Left forelimb (tissue), 1 donor: ENCODE measurements at places on chromosomes 13 and 19.

DNA sequence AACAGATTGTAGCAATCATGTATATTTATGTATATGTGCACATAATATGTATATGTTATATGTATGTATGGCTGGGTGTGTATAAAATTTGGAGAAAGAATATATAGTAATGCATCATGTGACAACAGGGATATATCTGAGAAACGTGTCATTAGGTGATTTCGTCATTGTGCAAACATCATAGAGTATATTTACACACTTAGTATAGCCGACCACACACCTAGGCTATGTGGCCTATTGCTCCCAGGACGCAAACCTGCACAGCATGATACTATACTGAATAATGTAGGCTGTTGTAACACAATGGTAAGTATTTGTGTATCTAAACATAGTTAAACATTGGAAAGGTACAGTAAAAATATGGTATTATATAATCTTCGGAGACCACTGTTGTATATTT, 43.8 kb downstream of the ESD start:
- no peak for DNase-seq

DNA sequence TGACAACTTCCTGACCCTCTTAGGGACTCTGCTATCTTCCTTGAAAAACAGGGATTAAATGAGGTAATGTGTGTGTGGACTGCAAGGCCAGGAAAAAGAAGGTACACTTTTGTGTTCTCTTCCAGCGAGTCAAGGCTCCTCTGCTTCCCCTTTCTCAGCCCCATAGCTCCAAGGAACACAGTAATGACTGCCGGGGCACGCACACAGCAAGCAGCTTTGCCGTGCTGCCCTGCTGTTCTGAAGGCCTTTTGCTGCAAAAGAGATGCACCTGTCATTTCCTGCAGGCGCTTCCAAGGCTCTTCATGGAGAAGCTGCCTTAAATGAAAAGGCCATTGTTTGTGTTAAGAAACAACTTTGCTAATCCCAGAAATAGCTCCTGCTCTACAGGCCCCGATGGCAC, 84.6 kb downstream of the CYSLTR2 start:
- no peak for DNase-seq

- DNase-seq: no peak
Measured at GRCh38 chr13:99875391-99875790, 96.2 kb downstream of the ZIC5 start.

DNA sequence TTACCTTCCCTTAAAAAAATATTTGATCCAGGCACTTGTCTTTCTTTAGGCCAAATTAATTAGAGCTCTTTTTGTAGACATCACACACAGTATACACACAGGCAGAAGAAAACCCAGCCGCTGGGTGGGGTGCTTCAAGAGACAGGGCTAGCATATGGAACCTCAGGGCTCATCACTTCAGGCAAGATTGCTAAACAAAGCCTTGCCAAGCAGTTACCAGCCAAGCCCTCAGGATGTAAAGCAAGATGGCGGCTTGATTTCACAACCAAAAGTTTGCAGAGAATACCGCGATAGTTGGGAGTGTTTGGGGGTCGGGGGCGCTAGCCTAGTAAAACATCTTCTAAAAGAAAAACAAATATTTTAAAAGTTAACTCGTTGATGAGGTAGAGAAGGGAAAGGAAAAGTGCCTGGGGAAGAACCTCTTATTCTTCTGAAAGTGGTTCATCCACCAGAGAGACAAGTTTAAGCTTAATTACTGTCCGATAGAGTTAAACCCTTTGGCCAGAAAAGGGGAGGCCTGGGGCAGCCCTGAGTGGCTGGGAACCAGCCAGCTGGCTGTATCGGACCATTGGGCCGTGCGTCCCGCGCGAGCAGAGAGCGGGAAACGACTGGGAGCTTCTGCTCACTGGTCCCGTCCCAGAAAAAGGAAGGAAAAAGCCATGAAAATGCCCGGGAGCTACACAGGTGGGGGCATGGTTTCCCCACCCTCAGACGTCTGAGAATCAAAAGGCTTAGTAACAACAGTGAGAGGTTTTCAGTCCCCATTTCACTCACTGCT, 254.9 kb upstream of the PCDH20 start:
- DNase-seq: no peak

GRCh38 chr13:104900191-104900817, 1635.2 kb downstream of the EFNB2 start:
- no peak for DNase-seq

GRCh38 chr19:3610745-3611717, 4.4 kb upstream of the TBXA2R start:
- no peak for DNase-seq

DNA sequence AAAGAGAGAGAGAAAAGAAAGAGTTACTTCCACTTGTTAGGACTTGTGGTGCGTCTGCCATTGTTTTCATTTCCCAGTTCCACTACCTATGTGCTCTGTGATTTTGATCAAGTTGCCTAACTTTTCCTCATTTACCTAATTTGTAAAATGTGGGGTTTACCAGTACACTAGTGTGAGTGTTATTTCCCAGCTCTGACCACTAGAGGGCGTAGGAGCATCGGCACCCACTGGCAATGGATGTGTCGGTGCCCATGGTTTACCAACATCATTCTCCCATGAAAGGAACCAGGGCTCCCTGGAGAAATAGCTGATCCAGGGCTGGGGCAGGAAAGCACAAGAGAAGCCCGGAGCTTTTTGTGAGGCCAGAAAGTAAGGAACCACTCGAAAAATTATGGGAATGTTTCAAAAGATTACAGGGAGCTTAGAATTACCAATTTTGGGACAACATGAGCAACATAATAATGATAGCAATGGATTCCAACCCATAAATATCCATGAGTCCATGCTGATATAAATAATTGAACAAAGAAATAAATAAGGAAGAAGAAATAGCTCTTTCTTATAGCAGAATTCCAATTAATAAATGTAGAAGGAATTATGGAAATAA, 15.1 kb upstream of the CEACAM4 start:
- DNase-seq: no peak

DNA sequence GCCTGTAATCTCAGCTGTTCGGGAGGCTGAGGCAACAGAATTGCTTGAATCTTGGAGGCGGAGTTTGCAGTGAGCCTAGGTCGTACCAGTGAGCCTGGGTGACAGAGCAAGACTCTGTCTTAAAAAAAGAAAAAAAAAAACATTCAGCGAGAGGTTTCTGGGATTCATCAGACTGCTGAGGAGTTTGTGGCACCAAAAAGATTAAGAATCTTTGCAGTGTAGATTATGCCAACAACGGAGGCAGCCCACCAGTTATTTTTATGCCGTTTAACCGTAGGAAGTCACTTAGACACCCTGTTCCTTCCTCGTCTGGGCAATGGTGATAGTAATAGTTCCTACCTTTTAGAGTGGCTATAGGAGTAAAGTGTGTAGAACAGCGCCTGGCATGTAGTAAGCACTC, 2.5 kb downstream of the COX6B1 start:
- DNase-seq: no peak

DNA sequence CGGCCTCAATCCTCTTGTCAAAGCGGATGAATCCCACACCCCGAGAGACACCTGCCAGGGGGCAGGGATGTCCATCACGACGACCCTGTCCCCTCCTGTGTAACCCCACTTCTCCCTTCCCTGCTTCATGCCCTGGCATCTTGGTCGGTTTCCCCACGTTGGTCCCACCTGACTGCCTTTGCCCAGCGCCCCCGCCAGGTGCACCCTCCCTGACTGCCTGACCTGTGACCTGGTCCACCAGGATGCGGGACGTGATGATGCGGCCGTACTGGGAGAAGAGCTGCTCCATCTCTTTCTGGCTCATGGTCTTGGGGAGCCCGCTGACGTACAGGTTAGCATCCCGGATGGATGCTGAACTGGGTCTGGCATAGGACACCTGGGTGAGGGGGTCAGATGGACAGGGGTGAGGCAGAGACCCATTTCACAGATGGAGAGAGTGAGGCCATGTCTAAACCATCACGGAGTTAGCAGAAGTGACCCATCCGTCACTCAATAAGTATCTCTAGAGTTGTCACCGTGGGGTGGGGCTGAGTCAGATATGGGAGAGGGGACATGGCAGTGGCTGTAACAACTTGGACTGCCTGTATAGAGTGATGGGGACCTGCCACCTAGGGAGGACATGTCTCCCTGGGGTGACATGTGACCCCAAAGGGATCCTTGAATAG, 22.5 kb downstream of the ELAVL3 start:
- no peak for DNase-seq

- DNase-seq: no peak
Measured at GRCh38 chr13:46166947-46167610, 14.9 kb downstream of the LCP1 start.

DNA sequence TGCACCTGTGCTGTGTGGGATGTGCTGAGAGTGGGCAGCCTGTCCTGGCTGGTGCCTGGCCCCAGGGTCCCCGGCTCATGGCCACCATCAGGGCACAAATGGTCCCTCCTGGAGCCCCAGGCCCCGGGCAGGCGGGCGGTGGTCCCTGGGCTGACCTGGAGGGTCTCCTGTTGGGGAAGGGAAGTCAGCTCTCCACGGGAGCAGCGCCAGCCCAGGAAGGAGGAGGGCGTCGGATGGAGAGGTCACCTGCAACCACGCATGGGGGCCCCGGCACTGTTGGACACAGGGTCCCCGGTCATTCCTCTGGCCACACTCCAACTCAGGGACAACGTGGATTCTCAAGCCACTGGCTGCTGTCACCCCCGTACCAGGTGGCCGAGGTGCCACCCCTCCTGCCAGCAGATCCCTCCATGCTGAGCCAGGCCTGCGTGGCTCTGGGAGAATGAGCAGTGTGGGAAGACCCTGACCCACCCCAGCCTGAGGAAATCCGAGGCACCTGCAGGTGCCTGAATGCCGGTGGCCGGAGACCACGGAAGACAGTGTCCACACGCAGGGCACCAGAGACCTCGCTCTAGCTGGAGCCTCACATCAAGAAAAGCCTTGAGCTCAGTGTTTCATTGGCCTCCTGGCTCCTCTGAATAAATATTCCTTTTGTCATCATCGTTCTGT, 13.5 kb downstream of the LMNB2 start:
- no peak for DNase-seq

DNA sequence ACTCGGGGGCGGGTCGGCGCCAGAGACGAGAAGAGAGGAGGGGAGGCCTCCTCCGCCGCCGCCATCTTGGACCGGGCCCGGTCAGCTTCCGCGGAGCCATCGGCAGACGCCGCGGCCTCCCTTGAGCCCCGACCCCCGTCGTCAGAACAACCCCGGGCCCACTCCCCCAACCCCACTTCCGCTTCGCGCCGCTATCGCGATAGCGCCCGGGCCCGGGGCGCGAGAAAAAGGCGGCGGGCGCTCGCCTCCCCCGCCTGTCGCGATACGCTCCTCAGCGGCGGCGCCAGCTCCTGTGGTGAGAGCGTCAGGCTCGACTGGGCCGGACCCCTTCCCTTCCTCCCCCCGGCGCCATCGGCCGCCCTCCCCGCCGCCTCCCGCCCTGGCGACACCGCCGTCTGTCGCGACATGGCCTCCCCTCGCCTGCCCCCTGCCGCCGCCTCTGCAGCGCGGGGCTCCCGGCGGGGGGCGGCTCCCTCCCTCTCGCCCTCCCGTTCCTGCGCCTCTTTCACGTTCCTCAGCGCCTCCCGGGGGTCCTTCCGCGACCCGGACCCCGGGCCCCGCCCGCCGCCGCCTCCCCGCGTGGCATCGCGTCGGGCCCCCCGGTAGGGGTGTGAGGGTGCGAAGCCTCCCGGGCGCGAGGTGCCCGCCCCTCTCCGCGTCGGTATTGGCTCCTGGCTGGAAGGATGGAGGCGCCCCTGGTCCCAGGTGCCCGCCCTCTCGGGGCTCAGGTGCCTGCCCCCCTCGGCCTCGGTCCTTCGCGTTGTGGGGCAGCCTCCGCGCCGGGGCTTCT, at the start of gene CNOT3:
Gene CNOT3, plus strand, starts transcription at position 64 of the 790 bp plus-strand sequence. CDS start 5,217 bp downstream, outside the sequence.
- DNase-seq: no peak

- no peak for DNase-seq
Measured at GRCh38 chr19:33047422-33047821, 17.3 kb downstream of the RHPN2 start.

DNA sequence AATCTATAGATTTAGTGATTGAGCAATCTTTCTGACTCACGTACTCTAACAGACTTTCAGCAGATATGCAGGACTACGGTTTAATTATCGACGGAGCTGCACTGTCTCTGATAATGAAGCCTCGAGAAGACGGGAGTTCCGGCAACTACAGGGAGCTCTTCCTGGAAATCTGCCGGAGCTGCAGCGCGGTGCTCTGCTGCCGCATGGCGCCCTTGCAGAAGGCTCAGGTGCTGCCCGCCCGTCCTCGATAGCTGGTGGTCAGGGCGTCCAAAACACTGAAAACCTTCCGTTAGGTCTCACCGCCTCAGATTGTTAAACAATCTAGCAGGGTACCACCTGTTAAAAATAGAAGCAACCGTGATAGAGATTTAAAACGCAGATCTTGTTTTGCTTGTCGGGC, 113.2 kb upstream of the MCF2L start:
- DNase-seq: no peak
